Choroid plexus epithelial cell (primary cell): ENCODE measurements at places on chromosomes 12 and 14.

GRCh38 chr12:13004361-13004760 is 4.3 kb upstream of the HEBP1 start:
- no peak for DNase-seq

DNA sequence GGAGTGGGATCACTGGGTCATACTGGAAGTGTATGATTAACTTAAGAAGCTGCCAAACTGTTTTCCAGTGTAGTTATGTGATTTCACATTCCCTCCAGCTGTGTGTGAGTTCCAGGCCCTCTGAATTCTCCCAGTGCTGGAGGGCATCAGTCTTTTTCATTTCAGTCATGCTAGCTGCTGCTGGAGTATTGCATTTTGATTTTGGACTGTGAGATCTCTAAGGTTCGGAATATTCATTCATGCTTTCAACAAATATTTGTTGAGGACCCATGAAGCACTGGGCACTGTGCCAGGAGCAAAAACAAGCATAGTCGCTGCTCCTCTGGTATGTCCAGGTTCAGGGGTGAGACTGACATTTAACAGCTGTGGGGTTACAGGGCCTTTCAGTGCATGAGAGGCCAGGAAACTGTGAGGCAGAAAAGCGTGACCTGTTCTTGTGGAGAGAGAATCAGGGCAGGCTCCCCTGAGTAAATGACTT is 133.2 kb downstream of the SCARB1 start:
- peak; percentile 94 for DNase-seq

- DNase-seq = no peak
Measured at GRCh38 chr12:109759595-109759994, 46.0 kb downstream of the FAM222A start.

DNA sequence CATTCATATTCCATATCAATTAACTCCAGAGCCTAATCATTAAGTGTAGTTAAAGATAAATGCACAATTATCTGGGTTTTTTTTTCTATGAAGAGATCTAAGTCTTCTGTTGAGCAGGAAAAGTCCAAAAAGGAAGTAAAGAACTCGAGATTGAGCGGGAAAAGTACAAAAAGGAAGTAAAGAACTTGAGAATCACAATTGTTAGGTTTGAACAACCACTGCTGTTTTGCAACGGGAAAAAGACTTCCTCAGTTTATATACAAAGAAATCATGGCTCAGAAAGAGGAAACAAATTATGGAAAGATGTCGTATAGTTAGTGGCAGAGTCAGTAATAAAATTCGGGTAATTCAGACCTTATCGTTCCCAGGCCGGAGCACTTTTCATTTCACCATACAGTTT is 63.3 kb downstream of the PPP1R12A start:
- DNase-seq = no peak

- DNase-seq = peak; percentile 48
Measured at GRCh38 chr14:70188659-70189455, at the start of gene SLC8A3. Gene SLC8A3 (minus strand): TSS chr14:70188951. CDS start chr14:70168422, 20,529 bp downstream.
